CD4-positive, alpha-beta T cell treated with Interferon alpha-2 for 1 hour (primary cell): ENCODE measurements at places on chromosomes 4 and X.

- DNase-seq = no peak
These were observed 16.6 kb upstream of the ZNF185 start for GRCh38 chrX:152881289-152881688.

GRCh38 chrX:19886883-19887531 is 393 bp downstream of the SH3KBP1 start:
- DNase-seq = peak; percentile 28

DNA sequence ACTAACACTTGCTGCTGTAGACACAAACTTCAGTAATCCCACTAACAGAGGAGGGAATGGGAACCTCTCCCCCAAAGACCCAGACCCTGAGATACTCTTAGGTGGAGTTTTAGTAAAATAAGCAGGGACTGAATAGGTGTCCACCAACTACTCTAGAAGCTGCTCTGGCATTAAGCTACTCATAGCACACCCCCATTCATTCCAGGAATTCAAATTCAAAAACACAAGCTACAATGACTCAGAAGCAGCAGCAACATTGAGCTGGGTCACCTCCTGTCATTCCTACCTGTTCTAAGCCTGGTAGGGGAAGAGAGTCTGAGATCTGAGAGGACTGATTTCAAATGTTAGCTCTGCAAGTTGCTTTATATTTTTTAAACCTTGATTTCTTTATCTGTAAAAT is 135.4 kb upstream of the FRMPD4 start:
- no peak for DNase-seq

DNA sequence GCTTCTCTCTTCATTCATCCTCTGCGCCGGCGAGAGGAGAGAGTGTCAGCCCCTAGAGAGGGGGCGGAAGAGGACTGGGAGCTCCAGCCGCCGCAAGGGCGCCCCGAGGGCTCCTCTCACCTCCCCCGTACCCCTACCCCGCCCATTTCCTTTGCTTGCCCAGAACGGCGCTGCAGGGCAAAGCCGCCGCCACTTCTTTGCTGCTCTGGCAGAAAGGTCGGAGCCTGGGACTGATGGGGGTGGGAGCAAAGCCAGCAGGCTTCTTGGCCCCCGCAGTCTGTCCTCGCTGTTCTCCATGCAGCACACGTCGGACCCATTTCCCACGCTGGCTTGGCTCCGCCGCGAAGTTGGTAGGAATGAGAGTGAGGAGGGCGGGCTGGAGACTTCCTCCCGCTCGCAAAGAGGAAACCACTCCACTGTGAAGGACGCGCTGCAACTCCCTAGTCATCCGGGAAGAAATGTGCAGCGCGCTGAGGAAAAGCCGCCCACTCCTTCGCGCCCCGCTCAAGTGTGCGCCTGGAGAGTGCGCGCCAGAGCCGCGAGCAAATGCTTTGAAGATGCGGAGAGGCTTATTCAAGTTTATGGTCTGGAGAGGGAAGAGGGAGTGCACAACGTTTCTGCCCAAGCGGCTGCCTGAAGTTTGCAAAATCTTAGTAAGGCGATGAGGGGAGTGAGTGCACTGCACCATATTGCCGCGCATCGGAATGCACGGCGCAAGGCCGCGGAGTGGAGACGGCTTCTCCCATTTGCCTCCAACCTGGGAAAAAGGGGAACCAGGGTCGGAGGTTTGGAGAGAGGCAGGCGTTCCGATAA is 2.8 kb upstream of the PCDH7 start:
- no peak for DNase-seq

GRCh38 chrX:1835056-1835455 is 220.2 kb downstream of the ASMT start:
- no peak for DNase-seq

DNA sequence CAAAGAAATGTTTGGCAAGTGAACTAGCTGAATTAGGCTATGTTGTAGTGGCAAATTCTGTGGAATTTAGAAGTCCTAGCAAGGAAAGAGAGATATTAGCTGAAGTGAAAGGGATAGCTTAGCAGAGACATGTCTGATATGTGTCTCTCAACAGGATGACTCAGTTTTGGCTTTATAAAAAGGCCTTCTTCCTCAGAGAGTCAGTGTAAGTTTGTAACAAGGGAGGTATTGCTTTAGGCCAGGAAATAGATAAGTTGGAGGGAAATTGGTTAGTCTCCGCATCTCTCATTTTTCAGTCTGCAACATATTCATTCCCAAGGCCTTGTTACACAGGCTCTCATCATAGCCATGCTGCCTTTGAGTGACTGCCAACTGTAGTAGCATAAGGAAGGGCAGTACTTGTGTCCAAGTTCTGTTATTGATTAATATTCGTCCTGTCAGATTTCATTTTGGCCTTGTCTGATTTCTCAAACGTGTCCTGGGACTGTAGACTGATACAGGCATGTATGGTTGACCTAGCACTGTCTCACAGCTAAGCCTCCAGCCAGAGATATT is 4.0 kb downstream of the TMEM164 start:
- DNase-seq = no peak

DNA sequence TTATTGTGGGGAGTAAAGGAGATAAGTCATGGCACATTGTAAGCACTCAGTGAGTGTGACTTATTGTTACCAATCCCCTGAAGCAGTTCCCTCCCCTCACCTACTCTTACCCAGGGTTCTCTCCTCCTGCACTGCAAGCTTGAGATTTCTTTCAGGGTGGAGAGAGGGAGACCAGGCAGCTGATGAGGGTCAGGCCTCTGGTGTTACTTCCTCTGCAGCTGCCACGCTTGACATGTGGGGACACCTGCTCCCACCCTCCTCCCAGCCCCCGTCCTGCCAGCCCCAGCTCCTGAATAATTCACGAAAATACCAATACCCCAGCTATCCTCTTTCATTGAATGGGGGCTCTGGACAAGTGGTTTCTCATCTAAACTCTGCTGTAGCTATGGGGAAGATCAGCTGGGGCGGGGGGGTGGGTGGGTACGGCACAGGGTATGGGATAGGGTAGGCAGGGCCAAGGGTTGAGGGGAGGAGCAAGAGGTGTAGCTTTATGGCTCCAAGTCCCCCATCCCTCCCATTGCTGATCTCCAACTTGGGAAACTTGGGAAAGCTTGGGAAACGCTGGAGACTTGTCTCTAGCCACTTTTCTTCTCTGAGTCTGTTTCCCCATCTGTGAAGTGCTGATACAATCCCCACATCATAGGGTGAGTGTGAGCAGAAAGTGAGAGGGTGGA is 148.5 kb upstream of the PJA1 start:
- no peak for DNase-seq

DNA sequence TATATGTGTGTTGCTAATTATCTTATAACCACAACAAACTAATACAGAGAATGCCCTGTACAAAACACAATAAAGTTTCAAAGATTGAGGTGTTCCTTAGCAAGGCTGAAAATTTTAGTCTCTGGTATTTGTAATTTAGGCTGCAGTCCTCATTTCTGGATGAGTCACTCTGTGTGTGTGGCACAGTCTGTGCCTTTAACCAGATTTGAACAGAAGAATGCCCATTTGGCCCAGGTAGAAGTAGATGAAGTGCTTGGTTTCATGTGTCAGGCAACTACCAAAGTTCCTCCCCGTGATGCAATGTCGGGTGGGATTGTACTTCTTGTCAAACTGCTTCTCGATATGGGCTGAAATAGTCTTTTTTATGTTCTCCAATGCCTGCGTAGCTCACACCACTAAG is 91.6 kb upstream of the H2AZ1 start:
- DNase-seq = no peak

DNA sequence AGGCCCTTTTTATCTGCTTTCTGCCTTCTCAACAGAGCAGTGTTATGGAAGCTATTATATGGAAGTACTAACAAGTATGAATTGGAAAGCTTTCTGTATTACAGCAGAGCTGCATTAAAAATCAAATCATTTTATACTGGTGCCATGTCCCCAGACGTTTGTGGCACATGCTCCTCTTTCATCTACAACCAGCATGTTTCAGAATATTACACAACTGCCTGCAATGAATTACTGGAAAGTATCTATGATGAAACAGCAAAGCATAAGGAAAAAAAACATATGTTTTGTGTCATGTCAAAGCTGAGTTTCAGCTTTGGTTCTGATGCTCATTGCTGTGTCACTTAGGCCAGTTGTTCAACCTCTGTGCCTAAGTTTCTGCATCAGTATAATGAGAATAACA is 576.8 kb downstream of the GBA3 start:
- no peak for DNase-seq

DNA sequence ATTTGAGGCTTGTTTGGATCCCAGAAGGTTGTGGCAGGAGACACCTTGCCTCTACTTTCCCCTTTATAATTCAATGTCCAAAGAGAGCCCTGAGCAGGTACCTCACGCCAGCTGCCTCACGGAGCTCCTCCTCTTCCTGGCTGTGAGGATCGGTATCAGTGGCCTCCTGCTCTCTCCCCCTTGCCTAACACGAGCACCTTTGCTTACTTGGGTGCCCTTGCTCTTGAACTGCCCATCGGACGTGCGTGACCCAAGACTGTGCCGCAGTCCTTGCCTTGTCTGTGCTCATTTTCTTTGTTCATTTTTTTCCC is 27.8 kb upstream of the MSANTD1 start:
- DNase-seq = no peak

- DNase-seq = no peak
These were observed 45.5 kb downstream of the NFKB1 start for GRCh38 chr4:102546635-102547034.

DNA sequence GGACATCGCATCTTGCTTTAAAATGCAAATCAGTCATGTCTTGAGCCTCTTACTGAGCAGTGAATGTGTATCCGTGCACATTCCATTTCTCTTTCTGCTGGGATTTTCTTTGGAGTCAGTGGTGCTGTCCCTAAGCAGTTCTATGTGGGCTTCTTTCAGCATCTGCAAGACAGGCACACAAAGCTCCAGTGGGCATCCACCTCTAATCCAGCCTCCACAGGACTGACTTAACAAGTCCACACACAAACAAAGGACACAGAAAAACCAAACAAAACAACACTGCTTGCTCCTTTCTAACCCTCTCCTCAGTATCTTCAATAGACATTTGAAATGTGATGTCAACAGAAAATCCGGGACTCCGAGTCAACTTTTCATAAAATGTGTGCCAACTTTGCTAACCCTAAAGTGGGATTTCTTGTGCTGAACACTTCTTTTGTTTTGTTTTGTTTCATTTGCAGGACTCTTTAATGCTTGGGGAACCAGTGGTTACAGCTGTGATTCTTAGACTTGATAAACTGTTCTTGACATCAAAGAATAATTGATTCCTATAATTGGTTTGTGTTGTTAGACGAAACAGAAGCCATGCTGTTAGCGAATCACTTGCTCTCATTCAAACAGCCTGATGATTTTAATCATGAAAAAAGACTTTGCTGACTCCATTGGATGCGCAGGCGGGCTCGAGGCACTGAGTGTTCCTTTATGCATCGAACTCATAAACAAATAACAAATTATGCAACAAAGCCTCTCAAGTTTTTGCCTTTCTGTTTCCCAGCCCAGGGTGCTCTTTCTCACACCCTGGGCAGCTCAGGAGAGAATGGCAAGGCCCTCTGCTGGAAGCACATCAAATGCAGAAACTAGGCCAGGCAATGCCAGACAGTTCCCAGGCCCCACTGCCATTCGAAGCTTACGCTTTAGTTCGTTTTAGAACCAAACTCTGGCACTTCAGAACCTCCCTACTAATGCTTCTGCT is 20.1 kb downstream of the ETNPPL start:
- DNase-seq = no peak

GRCh38 chr4:124060261-124060918 is 652.1 kb downstream of the ANKRD50 start:
- DNase-seq = no peak

GRCh38 chrX:108699368-108699767 is 37.0 kb downstream of the IRS4 start:
- DNase-seq = no peak

DNA sequence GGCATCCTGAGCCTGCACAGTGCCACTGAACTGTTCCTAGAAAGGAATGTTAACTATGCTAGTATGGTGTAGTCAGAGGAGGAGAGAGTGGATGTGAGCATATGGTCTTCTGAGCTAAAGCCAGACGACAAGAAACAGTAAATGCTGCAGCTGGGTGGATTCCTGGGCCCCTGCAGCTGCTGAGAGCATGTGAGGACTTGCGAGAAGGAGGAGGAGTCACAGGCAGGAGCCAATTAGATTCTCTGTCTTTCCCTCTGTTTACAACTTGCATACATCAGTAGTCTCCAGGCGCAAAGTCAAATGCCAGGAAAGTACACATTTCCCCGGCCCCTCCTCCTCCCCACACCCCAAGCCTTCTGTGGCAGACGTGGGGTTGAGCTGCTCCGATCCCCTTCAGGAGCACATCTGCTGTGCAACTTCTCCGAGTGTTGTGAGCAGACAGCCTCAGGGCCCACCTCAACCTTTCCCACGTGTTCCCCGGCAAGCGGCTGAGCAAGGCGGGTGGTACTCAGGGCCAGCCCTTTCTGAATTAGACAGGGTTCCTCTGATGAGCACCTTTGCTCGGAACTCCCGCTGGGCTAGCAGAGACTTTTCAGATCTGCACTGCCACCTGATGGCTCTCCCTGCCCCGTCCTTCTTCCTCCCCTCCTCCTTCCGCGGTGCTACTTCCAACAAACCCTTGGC is 108.7 kb upstream of the ATP6AP2 start:
- peak; percentile 14 for DNase-seq

GRCh38 chrX:24023972-24024669 is 2.9 kb downstream of the KLHL15 start:
- DNase-seq = no peak

DNA sequence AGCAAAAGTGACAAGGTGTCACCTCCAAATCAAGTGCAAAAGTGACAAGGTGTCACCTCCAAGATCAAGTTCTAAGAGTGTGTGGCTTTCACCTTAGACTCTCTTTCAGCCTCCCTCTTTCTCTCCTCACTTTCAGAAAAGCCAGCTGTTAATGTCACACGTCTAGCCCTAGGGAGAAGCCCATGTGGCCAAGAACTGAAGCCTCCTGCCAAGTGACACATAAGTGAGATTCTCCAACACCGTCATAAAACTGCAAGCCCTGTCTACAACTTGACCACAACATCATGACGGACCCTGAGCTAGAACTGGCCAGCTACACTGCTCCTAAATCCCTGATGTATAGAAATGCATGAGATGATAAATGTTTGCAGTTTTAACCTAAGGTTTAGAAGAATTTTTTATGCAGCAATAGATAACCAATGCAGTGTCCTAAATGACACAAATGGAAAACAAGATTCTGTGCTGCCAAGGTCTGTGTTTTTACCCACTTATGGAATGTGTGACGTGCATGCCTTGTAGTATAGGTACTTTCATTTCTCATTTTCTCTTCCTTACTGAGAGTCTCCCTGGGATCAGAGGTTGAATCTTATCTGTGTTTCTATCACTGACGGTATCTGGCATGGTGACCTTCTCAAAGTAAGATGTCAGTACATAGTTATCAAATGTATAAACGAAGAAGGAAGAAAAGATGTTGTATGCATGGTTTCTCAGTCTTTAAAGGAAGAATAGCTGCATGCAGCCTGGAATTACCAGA is 25.0 kb downstream of the NLGN4X start:
- no peak for DNase-seq

DNA sequence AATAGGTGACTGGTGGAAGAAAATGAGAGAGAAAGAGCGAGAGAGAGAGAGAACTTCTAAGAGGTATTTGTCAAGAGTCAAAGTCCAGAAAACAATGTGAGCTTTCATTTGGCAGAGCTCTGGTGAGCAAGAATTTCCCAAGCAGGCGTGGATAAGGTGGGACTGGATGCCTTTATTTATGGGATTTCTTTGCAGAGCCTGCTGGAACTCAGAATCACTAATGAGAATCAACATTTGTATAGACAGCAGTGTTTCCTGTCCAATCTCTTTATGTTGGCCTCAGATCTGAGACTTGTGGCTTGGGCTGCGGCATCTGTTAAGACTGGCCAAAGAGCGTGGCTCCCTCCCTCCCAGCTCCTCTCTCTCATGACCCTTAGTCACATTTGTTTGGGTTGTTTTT is 67.9 kb upstream of the TBL1X start:
- DNase-seq = no peak
